ENCODE measurements at places on chromosomes 5 and 9. TPM values are rescaled to one million over a fixed set of nuclear protein-coding genes. Genes with fewer than 3 reads are reported as not detected.

DNA sequence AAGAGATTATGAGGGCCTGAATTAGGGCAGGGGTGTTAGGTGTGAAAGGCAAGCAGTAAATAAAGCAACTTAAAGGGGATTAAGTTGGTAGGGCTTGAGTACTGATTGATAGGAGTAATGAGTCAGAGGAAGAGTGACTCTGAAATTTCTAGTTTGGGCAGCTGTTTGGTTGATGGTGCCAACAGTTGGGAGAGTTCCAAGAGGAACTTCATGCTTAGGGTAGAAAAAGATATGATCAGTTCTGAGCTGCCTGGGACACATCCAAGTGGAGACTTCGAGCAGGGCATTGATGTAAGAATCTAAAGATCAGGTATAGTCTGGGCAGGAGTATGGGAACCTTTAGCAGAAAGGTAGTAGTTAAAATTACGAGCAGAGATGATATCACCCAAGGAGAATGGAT is 10.2 kb downstream of the MAMDC2 start:
- no peak for DNase-seq

SPATA31C1 gene
- not detected for total RNA-seq

GRCh38 chr9:90102292-90102901 is 497.6 kb downstream of the GADD45G start:
- peak; percentile 59 for DNase-seq

GRCh38 chr9:18368206-18368605 is 105.7 kb upstream of the ADAMTSL1 start:
- DNase-seq: no peak

DNA sequence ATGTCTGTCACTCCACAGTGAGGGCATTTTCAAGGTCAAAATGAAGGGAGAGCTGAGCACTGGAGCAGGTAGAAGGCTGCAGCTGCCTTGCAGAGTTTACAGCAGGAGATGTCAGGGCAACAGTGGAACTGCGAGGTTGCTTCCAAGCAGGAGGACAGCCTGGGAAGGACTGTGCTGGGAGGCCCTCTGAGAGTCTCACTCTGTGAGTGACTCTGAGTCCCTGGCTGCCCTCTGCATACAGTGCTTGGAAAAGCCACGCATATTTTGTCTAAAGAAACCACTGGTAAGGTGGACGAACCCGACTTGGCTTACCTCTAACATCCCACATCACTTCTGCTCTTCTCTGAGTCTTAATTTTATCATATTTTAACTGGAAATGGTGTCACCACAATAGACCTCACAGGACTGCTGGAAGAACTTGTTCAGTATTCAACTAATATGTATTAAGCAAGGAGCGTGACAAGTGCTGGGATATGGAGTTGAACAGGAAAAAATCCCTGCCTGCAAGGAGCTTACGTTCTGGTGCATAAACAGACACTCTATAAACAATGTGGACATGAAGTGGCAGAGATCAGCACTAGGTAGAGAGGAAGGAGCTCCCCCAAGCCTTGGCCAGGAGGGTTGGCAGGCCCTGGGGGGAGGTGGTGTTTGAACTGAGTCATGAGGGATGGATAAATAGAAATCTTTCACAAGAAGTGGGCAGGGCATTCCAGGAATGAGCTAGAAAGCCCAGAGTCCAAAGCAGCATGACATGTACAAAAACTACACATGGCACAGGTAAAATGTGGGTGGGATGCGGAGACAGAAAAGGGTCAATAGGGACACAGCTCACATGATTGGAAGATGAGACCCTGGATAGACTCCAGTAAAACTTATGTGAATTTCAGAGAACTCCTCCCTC is 64.0 kb upstream of the FOXE1 start:
- no peak for DNase-seq

DNA sequence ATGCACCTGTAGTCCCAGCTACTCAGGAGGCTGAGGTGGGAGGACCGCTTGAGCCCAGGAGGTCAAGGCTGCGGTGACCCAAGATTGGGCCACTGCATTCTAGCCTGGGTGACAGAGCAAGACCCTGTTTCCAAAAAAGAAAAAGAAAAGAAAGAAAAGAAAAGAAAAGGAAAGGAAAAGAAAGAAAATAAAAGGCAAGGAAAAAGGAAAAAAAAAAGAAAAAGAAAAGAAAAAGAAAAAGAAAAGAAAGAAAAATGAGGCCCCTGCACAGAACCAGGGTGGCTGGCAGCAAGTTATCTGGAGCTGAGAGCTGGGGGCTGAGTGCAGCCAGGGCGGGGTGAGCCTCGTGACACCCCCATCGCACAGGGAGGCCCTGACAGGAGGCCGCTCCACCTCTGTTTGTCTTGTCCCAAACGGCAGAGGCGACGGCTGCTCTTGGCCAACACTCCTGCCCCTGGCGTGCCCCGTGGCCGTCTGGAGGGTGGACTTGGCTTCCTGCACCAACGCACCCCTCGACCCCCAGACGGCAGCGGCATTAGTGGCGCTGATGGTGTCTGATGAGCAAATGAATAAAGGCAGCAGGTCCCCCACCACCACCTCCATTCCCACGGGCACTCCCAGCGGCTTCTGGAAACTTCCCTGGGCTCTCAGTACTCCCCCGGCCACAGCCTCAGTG is 16.7 kb downstream of the EXD3 start:
- no peak for DNase-seq

- DNase-seq: no peak
These were observed 69.7 kb downstream of the GHR start for GRCh38 chr5:42492974-42493373.

ZCCHC10 gene
- total RNA-seq: 30.8 TPM

TMEM171 gene
- total RNA-seq: 2.1 TPM

NUTM2F gene
- not detected for total RNA-seq

All from Panc1 (cell line).